ENCODE measurements at places on chromosomes 5 and 9. TPM values are rescaled to one million over a fixed set of nuclear protein-coding genes. Genes with fewer than 3 reads are reported as not detected.

NFIB gene
- 111 TPM for total RNA-seq

VPS13A gene
- 50.9 TPM for total RNA-seq

LMBRD2 gene
- total RNA-seq: 22.1 TPM

KCNIP1 gene
- total RNA-seq: not detected

TAL2 gene
- total RNA-seq: not detected

PIP5K1B gene
- not detected for total RNA-seq

DNA sequence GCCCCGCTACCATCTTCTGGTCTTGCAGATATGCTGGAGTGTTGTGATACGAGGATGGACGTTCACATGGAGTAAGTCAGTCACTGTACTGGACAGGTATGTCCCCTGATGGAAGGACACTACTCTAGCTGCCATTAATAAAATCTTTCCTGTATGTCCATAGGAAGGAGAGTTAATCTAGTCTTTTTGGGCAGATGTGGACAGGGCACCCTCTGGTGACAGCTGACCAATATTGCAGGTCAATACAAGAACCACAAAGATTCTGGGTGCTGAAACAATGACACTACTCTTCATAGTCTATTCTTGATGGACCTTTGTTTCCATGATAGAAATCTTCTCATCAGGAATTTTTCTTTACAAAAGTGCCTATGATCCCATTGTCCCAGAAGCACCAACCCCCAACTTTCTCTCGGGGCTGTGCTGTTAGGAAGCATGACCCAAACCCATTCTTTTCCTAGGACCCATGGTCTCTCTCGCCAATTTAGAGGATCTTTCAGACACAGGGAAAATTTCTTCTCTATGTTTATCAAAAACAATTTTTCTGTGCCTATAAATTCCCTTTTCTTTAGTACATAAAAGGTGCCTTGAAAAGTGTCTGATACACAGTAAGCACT is 376.9 kb downstream of the DTWD2 start:
- DNase-seq: peak; percentile 4

DNA sequence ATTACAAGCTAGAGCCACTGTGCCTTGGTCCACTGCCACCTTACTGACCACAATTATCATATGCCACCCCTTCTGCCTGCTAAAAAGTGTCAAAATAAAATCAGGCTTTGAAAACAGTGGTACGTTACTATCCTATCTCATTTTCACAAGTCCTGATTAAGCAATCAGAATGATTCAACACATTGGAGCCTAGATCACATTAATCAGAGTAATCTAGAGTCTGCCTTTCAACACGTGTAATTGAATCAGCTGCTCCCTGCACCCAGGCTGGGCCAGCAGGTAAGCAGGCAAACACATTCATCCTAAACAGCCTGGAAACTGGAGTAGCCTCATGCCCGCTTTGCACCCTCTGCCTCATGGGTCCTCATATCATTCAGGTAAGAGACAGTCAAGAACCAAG is 186.2 kb downstream of the DCP2 start:
- DNase-seq: peak; percentile 73

GRCh38 chr5:155047818-155048217 is 34.3 kb downstream of the KIF4B start:
- no peak for DNase-seq

- no peak for DNase-seq
These were observed 56.2 kb upstream of the FTMT start for GRCh38 chr5:121795511-121795910.

DNA sequence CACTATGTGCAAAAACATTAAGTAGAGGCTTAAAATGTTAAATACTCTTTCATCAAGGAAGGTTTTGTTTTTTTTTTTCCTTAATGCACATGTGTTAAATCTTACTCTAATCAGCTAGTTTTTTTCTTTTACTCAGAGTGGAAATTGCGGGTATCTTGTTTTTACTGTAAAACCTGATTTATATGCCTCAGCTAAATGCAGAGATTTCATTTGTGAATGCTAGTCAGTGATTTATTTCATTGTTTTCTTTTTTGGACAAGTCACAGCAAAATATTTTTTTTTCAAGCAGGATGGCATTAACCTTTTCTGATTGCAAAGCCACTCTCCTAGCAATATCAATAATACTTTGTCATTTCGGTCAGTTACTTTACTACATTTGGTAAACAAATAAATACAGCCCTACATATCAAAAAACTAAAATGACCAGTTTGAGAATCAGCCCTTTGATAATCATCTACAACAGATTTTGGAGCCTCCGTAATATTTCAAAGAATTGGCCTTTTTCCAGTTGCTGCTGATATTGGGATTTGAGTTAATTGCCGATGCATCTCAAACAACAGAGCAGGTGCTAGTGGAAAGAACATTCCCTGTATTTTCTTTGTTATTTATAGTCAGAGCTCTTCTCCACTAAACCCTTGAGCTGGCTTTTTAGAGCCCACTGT is 579.2 kb upstream of the ZNF608 start:
- no peak for DNase-seq

DNA sequence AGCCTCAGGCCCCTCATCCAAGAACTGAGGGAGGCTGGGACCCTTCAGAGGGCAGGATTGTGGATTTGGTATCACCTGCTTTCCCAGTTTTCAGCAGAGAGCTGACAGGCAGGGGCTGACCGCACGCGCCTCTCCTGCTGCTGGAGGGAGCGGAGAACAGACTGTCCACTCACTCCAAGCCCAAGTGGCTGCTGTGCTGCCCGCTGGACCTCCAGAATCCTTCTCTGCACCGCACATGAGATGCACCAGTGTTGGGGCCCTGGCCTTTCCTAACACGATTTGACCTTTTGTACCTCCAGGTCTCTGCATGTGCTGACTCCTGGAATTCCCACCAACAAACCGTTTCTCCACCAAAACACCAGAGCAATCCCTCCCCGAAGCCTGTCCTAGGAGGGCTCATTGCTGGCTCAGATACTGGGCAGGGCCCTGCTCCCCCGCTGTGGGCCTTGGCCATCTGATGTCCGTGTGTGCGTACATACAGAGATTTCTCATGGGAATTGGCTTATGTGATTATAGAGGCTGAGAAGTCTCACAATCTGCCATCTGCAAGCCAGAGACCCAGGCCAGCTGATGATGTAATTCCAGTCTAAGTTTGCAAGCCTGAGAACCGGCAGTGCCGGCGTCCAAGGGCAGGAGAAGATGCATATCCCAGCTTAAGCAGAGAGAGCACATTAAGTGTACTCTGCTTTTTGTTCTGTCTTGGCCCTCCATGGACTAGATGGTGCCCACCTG is 141.7 kb downstream of the GADD45G start:
- DNase-seq: peak; percentile 17

DNA sequence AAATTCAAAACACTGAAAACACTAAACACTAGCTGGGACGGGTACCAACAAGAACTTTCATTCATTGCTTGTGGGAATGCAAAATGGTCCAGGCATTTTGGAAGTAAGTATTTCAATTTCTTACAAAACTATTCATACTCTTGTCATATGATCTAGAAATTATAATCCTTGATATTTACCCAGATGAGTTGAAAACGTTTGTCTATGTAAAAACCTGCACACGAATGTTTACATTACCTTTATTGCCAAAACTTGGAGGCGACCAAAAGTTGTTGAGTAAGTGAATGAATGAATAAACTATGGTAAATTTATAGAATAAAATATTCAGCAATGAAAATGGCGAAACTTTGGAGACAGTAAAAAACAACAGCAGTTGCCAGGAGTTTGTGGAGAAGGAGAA is 222.1 kb upstream of the EDIL3 start:
- no peak for DNase-seq

GRCh38 chr5:123700624-123701287 is 188.8 kb downstream of the CSNK1G3 start:
- peak; percentile 99 for DNase-seq

- peak; percentile 100 for DNase-seq
These were observed 186.8 kb upstream of the KLF9 start for GRCh38 chr9:70601000-70601951.

DNA sequence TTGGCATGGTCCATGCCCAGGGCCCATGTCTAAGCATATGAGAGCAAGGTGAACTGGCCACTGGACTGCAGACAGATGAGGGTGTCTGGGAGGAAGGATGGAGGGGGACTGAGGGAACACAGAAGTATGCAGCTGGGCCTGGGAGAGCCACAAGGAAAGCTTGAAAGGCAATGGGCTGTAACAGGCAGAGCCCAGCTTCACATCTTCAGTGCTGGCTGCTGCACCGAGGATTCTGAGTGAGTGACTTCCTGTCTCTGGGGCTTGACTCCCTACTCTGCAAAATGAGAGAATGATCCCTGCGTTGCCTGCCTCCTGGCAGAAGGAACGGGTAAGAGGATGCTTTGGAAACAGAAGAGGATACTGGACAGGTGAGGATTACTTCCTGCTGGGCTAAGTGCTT is 29.0 kb downstream of the COL15A1 start:
- no peak for DNase-seq

GRCh38 chr5:111682641-111683040 is 74.4 kb downstream of the NREP start:
- no peak for DNase-seq

DNA sequence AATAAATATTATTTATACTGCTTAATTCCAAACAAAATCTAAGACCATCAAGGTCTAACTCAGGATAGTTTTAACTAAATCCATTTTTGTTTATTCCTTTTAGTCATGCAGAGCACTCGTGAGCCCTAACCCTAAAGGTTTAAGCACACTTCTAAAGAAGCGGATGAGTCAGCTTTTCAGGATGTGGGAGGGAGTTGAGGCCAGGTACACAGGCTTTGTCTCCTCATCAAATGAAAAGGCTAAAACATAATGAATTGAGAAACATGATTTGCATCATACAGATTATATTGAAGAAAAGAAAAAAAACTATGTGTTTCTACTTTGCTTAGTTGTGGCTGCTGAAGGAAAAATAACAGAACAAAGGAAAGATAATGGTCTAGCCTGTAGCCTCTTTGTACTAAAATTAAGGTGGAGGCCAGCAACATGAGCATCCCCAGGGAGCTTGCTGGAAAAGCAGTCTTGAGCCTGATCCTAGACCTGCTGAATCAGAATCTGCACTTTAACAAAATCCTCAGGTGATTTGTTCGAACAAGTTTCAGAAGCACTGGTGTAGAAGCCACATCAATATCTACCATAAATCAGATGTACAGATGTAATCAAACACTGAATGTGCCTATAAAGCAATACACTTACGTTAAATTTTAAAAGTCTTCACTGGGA is 21.1 kb upstream of the ISCA1 start:
- DNase-seq: no peak

DNA sequence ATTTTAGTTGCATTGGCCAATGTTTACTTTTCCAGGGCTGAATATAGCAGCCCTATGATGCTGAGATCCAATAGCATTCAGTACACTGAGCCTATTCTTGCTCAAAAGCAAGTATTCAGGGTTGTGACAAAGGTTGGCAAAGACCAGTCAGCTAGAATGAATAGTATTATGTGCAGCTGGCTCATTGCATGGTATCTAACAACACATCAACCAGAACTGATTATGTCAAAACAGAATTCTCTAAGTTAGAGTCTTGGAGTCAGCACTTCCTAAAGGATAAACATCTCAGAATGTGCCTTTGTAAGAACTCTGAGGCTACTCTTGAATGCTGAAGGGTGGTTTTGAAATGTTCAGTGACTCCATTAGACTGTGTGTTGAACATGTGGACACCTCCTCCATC is 774.5 kb upstream of the RGMB start:
- DNase-seq: peak; percentile 9

GRCh38 chr5:402615-403359 is 40.2 kb upstream of the EXOC3 start:
- no peak for DNase-seq

DNA sequence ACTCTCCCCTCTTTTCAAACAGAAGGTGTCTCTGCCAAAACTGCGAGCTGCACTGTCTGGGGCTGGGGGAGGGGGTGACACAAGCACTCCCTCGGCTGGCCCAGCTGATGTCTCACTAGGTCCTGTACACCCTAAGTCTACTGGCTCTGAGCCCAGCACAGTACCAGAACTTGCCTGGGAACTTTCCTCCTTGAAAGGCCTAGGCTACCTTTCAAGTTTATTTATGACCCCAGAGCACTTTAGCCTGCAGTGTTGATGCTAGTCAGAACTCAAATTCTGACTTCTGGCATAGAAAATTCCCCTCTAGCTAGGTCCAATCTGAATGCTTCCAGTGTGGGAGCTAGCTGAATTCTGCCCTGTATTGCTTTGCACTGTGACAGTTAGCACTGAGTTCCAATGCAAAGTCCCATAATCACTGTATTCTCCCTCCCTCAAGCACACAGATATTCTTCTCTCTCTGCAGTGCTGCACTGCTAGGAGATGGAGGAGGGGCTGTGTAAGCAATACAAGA is 10.5 kb downstream of the LURAP1L start:
- DNase-seq: peak; percentile 61

DNA sequence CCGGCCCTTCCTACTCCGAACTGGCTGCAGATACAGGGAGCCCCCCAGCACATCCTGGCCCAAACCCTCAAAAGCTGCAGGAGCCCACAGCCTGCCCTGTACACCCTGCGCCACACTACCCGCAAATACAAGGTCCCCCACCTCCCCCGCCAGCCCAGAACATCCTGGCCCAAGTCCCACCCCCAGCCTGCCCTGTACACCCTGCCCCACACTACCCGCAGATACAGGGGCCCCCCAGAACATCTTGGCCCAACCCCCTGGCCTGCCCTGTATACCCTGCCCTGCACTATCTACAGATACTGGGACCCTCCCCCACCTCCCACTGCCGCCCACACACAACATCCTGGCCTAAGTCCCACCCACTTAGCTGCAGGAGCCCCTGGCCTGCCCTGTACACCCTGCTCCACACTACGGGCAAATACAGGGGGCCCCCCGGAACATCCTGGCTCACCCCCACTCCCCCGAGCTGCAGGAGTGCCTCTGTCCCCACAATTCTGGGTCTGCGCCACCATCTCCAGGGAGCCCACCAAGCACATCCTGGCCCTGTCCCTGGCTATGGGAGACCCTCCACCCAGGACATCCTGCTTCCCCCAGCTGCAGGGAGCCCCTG is 8.3 kb downstream of the LPCAT1 start:
- no peak for DNase-seq

GRCh38 chr5:35229076-35230037 is 930 bp downstream of the PRLR start:
- no peak for DNase-seq

DNA sequence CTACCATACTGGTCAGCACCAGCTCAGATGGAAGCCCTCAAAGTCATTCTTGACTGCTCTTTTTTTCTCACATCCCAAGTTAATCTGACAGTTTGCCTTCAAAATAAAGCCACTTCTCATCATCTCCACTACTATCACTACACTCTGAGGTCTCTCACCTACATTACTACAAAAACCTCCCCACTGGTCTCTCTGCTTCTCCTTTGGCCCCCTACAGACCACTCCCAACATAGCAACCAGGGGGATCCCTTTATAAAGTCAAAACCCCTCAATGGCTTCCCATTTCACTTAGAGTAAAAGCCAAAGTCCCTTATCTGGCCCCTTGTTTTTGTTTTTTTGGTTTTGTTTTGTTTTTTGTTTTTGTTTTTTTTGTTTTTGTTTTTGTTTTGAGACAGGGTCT is 4.6 kb downstream of the ARAP3 start:
- no peak for DNase-seq

Data from fibroblast of the aortic adventitia (primary cell).